ENCODE measurements at places on chromosomes 2 and 18. TPM values are rescaled to one million over a fixed set of nuclear protein-coding genes. Genes with fewer than 3 reads are reported as not detected.

The DLGAP1 gene
- polyA plus RNA-seq = 1.9 TPM

The DUSP19 gene
- 2.2 TPM for polyA plus RNA-seq

DNA sequence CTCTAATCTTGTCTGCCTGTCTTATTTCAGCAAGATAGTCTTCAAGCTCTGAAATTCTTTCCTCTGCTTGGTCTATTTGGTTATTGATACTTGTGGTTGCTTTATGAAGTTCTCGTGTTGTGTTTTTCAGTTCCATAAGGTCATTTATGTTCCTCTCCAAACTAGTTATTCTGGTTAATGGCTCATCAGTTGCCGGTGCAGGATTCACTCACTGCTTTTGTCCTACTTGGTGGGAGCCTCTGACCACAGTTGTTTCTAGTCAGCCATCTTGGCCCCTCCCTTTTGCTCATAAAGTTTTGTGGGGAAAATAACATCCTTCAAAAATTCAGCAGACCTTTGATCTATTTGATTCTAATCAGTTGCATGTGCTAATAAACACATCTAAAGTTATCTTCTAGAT, 158.6 kb upstream of the PARD3B start:
- DNase-seq = no peak

- DNase-seq = no peak
Measured at GRCh38 chr2:116804901-116805300, 1009.6 kb upstream of the DDX18 start.

- no peak for DNase-seq
Measured at GRCh38 chr18:22609642-22610041, 191.9 kb upstream of the CTAGE1 start.

DNA sequence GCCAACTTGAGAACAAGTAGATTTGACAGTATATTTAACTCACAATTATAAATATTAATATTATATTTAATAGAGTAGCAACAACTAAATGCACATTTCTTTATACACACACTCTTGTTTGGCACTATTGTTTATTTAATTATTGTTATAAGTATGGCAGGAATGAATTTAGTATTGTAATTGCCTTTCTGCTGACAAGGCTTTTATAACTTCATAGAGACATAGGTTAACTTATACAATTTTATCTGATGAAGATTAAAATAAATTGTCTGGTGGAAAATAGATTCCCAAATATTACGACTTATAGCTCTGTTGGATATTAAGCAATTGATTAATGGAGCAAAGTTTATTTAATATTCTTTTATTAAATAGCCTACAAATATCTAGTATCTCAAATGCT, 347.9 kb upstream of the CDH19 start:
- no peak for DNase-seq
